ENCODE measurements at places on chromosomes 12 and 14.

- DNase-seq: no peak
Observed at GRCh38 chr12:102095677-102096263, 24.1 kb downstream of the NUP37 start.

DNA sequence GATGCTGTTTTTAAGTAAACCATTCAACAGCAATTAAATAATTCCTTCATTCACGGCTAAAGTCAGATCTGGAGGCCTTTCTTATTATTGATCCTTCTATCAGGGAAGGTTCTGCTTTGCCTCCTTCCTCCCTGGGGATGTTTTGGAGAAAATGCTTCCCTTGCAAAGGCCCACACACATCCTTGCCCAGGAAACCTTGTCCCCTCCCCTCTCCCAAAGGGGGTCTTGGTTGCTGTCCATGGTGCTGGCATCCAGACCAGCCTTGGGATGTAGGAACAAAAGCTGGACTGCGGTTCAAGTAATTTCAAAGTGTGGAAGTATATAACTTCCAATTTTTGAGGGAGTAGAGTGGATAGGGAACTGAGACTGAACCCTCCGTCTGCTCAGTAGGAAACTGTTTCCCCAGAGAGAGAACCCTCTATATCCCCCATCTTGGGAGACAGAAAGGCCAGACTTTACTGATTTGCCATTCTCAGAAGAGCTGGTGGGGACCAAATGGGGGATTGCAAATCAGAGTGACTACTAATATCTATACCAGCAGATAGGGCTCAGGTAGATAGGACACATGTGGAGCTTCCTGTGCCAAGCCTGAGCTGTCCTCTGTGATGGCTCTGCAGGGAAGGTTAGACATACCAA is 5.6 kb downstream of the MARCHF9 start:
- DNase-seq: no peak

GRCh38 chr14:60710494-60710893 is 13.7 kb downstream of the SIX4 start:
- no peak for DNase-seq

GRCh38 chr14:33413381-33413780 is 474.7 kb downstream of the NPAS3 start:
- no peak for DNase-seq

GRCh38 chr12:120373683-120374082 is 4.7 kb upstream of the MSI1 start:
- no peak for DNase-seq

GRCh38 chr12:92072112-92072511 is 73.5 kb downstream of the BTG1 start:
- DNase-seq: no peak

GRCh38 chr12:13167226-13167625 is 29.3 kb upstream of the EMP1 start:
- no peak for DNase-seq

GRCh38 chr14:51490205-51490604 is 161.5 kb upstream of the FRMD6 start:
- DNase-seq: no peak

- DNase-seq: no peak
Observed at GRCh38 chr12:99133401-99133800, 488.3 kb downstream of the APAF1 start.

DNA sequence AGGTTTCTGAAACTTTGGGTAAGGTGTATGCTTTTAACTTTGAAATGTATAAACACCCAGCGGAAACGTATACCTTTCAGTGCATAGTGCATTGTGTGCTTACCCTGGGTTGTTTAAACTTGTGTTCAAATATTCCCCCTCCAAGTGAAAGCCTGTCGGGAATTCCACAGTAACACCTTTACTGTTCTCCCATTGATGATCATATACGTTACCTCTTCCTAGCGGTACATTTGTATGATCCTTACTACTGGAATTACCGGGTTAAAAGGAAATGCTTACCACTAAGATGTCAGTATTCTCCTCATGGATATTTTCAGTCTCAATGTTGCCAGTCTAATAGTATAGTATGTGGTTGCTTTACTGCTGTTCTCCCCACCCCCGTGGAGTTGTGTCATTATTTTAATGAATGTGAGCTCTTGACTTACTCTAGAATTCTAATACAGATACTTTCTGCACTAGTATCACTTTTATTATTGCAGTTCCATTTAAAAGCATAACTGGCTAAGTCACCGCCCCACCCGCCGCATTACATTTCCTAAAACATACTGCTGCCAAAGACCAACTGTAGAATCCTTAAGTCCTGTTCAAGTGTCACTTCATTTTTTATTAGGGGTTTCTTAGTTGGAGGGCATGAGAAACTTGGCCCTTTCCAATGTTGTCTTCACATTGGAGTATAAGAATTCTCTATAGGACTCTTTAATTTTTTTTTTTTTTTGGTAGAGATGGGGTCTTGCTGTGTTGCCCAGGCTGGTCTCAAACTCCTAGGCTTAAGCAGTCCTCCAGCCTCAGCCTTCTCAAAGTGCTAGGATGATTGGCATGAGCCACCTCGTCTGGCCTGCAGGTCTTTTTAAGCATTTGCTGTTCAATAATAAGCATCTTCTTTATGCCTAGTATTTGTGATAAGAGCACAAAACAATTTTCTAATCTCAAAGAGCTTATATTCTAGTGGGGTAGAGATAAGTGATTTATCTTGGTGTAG is 24.9 kb downstream of the NUDT4 start:
- DNase-seq: no peak

GRCh38 chr14:36817071-36817930 is 155.6 kb downstream of the PAX9 start:
- no peak for DNase-seq

DNA sequence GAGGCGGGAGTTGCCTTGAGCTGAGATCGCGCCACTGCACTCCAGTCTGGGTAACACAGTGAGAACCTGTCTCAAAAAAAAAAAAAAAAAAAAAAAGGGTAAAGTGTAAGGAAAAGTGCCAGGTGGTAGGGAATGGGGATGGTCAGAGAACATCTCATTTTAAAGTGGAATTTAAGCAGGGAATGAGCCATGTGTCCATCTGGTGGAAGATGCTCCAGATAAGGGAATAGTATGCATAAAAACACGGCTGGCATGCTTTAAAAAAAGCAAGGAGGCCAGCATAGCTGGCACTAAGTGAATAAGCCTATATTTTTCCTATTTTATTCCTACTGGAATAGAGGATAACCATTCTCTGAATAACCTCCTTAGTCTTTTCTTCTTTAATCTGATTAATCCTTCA is 33.7 kb downstream of the FAM186A start:
- no peak for DNase-seq

DNA sequence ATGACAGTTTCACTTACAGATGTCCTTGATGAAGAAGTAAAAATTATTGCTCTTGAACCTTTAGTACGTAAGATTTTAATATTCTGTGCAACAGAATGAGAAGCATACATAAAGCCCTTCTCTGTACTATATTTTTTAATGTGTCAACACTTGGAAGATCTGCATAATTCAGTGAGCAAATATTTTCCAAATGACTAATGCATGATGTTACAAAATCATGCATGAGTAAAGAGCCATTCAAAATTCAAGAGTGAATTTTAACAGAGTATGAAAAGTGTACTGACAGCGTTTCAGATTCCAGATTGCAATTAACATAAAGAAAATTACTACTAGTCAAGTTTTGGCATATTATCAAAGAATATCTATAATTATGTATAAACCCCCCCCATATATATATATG is 101.4 kb upstream of the BBS10 start:
- no peak for DNase-seq

DNA sequence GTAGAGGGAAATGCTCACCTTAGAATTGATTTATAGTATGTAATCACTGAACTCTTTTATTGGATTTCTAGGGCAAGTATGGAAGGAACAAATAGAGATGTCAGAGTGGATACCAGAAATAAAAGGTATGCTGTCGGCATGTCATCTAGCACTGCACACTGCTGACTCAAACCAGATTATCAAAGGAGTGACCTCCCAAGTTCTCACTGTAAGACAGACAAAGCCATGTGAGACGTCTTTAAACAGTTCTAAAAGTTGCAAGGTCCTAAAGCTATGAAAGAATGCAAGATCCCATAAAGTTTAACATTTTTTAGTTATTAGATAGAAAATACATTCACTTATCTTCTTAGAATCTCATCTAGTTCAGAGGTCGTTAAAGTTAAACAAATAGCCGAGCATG is 70.0 kb upstream of the CPM start:
- no peak for DNase-seq

GRCh38 chr14:44979273-44979672 is 17.3 kb downstream of the TOGARAM1 start:
- DNase-seq: no peak

GRCh38 chr12:44101475-44101874 is 265.6 kb downstream of the TMEM117 start:
- no peak for DNase-seq

DNA sequence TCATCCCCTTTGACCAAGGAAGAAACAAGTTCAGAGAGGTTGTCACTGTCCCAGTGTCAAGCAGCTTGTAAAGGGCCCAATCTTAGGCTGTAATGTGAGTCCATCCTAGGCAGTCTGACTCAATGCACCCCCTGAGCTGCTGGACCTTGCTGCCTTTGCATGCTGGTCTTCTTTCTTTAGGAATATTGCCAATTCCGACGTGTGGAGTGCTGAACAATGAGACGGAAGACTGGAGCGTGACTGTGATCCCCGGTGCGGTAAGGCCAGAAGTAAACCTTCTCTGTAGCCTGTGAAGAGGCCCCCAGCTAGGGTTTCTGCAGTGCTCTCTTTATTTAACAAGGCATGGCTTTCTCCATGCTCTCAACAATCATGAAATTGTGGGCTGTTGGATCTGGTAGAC is 963 bp downstream of the TCTN2 start:
- DNase-seq: no peak

DNA sequence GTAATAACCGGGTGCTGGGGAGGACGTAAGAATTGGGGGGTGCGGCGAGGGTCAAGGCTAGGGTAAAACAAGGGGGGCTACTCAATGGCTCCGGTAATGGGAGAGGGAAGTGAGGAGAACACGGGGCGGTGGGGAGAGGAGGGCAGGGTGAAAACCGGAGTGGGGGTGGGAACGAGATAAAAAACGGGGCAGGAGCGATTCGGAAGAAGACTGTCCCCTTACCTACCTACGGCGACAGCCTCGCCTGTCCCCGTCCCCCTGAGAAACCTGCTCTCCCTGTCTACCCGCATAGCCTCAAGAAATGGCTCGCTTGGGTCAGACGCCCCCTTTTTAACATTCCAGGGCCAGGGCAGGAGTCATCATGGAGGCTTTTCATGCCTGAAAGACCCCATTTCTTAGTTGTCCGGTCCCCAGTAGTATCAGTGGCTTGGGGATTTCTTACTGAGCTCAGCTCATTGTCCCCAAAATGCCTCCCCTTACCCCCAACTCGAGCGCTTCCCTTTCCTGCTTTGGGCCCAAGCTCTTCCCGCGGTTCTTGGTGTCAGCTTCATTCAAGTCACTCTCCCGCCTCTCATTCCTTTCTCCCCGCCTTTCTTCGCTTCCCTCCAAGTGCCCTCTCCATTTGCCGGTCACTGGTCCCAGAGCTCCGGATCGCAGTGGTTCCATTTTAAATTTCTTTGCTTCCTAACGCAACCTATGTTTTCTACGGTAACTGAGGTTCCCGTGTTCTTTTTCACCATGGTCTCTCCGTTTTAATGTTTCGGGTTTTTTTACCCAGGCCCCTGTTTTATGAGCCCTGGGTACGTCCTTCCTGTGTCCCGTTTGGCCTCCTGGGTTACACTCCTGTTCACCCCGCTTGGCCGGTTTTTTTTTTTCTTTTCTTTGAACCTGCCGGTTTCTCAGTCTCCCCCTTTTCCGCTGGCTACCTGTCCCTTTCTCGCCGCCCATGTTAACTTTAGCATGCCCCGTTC is 1.2 kb upstream of the WSB2 start:
- DNase-seq: no peak

GRCh38 chr14:65344011-65344410 is 68.5 kb upstream of the FUT8 start:
- DNase-seq: no peak

DNA sequence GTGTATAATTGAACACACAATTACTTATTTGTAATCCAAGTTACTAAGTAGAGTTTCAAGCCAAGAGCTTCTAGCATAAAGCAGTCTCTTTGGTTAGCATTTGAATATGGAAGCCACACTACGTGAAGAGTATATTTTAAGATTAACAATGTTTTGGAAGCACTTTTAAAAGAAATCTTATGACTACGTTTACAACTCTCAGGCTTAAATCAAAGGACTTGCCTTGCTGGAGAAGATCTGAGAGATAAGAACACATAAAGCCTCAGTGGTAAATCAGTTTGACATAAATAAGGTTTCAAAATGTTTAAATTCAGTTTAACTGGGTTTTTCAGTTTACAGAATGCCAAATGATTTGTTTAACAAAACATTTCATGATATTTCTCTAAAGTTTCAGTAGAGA is 161.9 kb upstream of the PDE3A start:
- DNase-seq: no peak

DNA sequence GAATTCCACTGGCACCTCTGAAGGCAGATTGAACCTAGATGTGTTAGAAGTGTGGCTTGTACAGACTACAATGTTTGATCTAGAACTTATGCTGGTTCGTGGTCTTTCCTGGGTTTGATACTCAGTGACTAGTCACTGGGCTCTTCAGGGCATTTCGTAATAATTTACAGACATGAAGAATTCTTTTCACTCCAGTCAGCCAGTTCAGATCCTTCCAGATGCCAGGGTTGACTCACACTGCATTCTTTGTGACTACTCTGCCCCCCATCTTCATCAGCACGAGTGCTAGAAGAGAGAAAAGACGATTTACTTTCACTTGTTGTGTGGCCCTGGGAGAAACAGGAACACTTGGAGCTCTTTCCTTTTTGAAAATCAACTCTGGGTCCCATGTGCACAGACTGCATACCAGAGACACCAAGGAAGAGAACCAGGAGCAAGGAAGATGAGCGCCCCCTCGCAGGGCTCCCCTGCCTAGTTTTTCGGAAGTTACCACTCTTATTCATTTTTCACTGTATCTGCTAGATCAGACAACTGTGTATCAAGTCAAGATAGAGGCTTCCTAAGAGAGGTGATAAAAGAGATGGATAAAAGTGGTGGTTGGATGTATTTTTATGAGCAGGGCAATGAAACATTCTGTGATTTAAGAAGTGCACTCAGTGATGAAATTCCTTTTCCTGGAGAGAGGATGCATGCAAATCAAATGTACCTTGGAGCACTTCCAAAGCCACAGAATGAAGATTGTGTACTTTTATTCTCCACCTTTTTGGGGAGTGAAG is 33.5 kb upstream of the EVL start:
- no peak for DNase-seq

- no peak for DNase-seq
Observed at GRCh38 chr14:77598366-77599070, 17.9 kb downstream of the SPTLC2 start.

DNA sequence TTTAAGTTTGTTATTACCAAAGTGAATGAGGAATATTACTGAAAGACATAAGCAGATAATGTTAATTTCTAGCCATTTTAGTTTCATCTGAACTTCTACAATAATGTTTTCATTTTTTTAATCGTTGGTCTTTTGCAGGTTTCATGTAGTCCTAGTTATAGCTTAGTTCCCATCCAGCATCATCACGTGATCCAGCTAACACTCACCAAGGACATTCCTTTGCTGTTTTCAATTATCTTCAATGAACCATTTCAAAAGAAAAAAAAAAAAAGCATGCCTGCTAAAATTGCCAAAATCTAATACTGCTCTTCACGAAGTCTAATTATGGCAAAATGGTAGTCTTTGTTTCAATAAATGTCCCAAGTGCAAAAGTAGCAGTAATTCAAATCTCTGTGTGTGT is 187.7 kb upstream of the ATXN7L3B start:
- no peak for DNase-seq

Data from CMK (cell line).